NB4 (cell line): ENCODE measurements at places on chromosomes 5 and 9.

- DNase-seq: peak; percentile 13
Measured at GRCh38 chr5:65037831-65038815, 269.4 kb downstream of the CWC27 start.

DNA sequence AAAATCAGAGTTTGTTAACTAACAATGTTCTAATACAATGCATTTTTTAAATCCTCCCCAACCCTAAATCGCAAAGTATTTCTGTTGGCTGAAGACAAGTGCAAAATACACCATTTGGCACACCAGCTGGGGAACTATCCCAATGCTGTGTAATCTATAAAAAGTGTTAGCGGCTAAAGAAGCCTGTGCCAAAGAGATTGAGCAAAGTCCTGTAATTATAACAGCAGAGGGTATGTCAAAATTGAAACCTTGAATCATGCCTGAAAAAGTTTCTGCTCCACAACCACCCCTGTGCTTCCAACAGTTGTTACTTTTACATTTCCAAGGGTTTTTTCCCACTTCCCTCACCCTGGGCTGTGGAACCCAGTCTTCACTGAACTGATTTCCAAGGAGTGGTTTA, 83.1 kb upstream of the PLPP6 start:
- DNase-seq: no peak

- DNase-seq: peak; percentile 66
Measured at GRCh38 chr9:134240361-134240760, 76.0 kb upstream of the RNU6ATAC start.

DNA sequence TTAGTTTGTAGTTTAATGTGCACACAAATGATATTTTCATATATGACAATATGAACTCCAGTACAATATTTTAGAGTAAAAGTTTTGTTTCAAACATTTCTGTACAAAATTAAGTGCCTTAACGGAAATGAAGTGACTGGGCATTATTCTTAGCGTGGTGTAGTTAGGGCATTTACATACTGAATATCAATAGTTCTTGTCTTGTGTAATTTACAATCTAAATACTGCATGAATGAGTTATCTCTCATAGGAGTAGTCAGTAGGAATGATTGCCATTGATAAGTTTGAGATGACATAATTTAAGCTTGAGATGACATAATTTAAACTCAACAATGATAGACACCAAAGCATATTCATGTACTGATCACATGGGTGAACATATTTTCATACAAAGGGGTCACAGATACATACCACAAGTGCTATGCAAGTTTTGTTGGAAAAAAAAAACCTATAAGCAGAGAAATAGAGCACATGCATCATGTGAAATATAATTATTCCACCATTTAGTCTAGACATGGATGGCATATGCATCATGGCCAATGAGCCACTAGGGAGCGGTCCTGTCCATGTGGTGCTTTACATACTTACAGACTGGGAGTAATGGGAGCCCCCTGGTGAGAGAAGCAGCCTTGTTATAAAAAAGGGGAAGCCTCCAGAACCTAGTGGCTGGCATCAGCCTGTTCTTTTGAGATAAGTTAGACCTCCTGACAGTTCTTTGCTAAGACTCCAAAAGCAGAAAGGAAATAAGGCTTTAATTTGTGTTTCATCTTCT, 1523.9 kb downstream of the MAT2B start:
- peak; percentile 93 for DNase-seq

DNA sequence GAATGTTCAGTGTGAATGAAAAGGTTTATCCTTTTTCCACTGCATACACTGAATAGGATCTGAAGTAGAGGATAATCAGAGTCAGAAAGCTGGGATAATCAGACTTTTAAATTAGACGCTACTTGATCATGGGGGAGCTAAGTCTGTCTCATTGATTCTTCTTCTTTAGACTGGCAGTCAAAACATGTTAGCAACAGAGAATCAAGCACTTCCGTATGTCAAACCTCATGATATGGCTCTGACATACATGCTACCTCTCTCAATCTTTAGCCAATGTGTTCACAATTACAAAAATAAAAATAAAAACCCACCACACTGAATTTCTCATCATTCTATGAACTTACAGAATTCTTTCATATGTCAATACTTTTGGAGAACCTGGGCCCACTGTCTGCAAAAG, 19.0 kb upstream of the OR13F1 start:
- no peak for DNase-seq

DNA sequence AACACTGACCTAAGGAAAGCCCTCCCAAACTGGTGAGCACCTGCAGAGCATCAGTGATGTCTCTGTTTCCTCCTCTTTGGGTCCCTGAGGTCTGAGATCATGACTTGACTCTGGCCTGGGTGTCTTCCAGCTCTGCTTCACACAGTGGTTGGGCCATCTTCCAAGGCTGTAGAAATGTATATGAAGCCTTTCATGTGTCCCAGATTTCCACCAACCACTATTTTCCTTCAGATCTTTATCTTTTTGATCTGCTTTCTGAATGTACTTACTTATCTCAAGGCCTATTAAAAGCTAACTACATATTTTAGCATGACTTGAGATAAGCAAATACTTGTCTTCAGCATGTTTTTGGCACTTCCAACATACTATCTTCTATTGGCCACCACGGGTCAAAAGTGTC, 47.1 kb downstream of the PRELID2 start:
- DNase-seq: no peak
